ENCODE measurements at places on chromosomes 1 and 21.

GRCh38 chr1:23816906-23817305 lies 8.3 kb downstream of the HMGCL start:
- DNase-seq = no peak

- DNase-seq = peak; percentile 3
Observed at GRCh38 chr1:62912028-62912638, 128.2 kb downstream of the ATG4C start.

DNA sequence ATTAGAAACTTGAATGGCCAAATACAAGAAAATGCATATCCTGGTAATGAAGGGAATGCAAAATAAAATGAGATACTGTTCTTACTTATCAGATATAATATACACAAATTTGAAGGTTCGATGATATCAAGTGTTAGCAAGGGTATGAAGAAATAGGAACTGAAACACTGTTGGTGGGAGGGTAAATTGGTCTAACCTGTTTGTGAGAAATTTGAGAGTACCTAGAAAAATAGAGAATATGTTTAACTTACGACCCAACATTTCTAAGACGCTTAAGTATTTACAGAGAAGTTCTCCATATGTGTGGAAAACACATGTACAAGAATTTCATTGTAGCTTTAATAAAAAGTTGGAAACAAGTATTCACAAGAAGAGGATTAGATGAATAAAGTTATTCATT lies 25.9 kb downstream of the ATG4C start:
- DNase-seq = no peak

GRCh38 chr1:115832651-115833050 lies 8.3 kb downstream of the NHLH2 start:
- no peak for DNase-seq

DNA sequence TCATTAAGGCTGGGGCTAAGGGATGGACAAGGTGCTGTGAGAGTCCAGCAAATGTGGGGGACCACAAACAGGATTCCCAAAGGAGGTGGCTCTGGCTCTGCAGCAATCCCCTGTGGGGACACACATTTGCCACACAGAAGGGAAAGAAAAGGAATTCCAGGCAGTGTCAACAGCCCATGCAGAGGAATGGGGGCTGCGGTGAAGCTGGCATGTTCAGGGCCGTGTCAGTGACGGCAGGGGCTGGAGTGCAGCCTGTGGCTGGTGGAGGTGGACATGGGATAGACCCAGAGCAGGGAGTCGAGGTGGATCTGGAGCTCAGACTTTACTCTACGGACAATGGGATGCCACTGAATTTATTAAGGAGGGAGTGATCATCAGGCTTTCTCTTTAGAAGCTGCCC lies 183.2 kb downstream of the TRABD2B start:
- DNase-seq = no peak

- DNase-seq = no peak
Observed at GRCh38 chr1:33784876-33785275, 79.0 kb upstream of the HMGB4 start.

- DNase-seq = no peak
Observed at GRCh38 chr21:38227401-38227800, 29.4 kb upstream of the KCNJ15 start.

- no peak for DNase-seq
Observed at GRCh38 chr1:94532077-94532476, 9.5 kb downstream of the F3 start.
